Kidney epithelial cell (primary cell): ENCODE measurements at places on chromosomes 5 and 9. TPM values are rescaled to one million over a fixed set of nuclear protein-coding genes. Genes with fewer than 3 reads are reported as not detected.

Gene NRARP
- total RNA-seq = 8.4 and 11.4 TPM in 2 replicates

Gene SV2C
- total RNA-seq = under 0.01 and 0.04 TPM in 2 replicates

DNA sequence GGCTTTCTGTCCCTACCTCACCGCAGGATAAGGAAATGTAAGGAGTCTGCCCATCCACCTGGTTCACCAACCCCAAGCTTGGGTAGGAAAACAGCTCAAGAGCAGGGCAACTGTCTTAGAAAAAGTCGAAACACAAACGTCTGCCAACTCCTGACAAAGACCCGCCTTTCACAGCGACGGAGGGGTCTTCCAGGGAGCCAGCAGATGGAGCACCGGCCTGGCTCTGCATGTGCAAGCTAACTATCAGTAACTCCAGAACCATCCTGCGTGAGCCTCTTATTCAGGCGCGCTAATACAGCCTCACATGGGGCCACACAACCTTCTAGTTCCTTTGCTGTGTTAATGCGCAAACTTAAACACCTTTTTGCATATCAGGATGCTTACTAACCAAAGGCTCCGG lies 26.9 kb downstream of the CAMSAP1 start:
- no peak for DNase-seq

DNA sequence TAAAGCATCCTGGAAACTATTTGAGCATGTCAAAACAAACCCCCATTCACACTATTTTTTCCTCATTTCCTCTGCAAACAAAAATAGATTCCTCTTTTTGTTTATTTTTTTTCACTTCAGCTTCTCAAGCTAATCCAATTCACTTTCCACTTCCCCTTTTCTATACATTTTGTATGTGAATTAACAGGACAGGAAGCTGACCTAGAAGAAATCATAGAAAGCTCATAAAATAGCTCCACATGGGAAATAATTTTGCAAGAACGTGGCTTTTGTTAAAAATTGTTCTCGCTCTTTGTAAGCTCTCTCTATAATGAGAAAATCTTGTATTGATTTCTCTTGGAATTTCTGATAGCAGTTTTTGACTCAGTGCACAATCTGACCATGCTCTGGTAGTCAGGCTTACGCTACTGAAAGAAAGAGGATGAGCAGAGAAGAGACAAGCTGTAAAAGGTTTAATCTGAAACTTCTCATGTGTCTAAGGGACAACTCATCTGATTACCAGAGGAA lies 215.8 kb downstream of the ADAMTS12 start:
- DNase-seq = no peak

GRCh38 chr9:27059907-27060306 lies 49.1 kb upstream of the TEK start:
- no peak for DNase-seq

- no peak for DNase-seq
These were observed 519.0 kb upstream of the DAB2 start for GRCh38 chr5:39943811-39944210.

GRCh38 chr5:179914032-179914755 lies 6.5 kb upstream of the TBC1D9B start:
- DNase-seq = peak; percentile 7
